WTC11 (cell line): ENCODE measurements at places on chromosomes 3 and 15. TPM values are rescaled to one million over a fixed set of nuclear protein-coding genes. Genes with fewer than 3 reads are reported as not detected.

GRCh38 chr15:88918738-88919137 is 5.6 kb upstream of the MFGE8 start:
- H3K27me3 ChIP-seq: no peaks in the 10 kb centered on the region
- no peak overlapping the region for H3K4me3 ChIP-seq
- H3K27ac ChIP-seq: no peak overlapping the region
- H3K4me1 ChIP-seq: peaks cover 14% of the 10 kb centered on the region

DNA sequence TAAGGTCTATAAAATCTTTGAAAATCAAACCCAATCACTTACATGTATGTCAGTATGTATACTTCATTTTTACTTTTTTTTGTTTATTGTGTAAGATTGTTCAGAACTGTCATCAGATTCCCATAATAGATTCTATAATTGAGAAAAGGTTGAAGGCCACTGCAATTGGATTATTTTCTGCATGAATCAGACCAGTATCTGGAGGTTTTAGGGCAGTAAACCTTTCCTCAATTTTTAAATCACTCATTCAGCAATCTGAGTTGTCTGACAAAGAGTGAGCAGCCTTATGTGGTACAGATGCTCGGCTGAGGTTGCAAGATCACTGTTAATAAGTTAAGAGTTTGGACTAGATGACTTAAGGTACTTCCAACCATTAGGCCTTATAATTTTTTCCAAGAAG is 96.0 kb downstream of the TP63 start:
- peaks cover 13% of the 10 kb centered on the region for H3K4me1 ChIP-seq
- no peak for DNase-seq
- no peaks in the 10 kb centered on the region for H3K36me3 ChIP-seq
- H3K27ac ChIP-seq: no peak overlapping the region
- no peaks in the 10 kb centered on the region for H3K27me3 ChIP-seq

- peaks cover 9% of the 10 kb centered on the region for H3K4me1 ChIP-seq
- H3K36me3 ChIP-seq: no peaks in the 10 kb centered on the region
- no peak overlapping the region for H3K4me3 ChIP-seq
These were observed 6.1 kb upstream of the RPP14 start for GRCh38 chr3:58299839-58300516.

GRCh38 chr3:186099178-186099577 is 9.7 kb downstream of the ETV5 start:
- peak overlapping the region; percentile 98; the same call in 1 of the 2 replicates for H3K27ac ChIP-seq
- peaks cover 82% of the 10 kb centered on the region for H3K4me1 ChIP-seq
- DNase-seq: no peak
- H3K4me3 ChIP-seq: peak overlapping the region; percentile 82
- H3K36me3 ChIP-seq: peaks cover 22% of the 10 kb centered on the region

- peaks cover 5% of the 10 kb centered on the region; the same call in 1 of the 2 replicates for H3K4me1 ChIP-seq
- H3K36me3 ChIP-seq: no peaks in the 10 kb centered on the region
- H3K4me3 ChIP-seq: no peak overlapping the region
- H3K27me3 ChIP-seq: no peaks in the 10 kb centered on the region
These were observed 464.3 kb upstream of the WNT5A start for GRCh38 chr3:55951388-55951787.

The CIDEC gene
- not detected in 3 replicates for total RNA-seq

The MME gene
- total RNA-seq: 23.7 to 24.4 TPM (median 23.9 TPM) in 3 replicates

The TRIM71 gene
- 237 to 274 TPM (median 238 TPM) in 3 replicates for total RNA-seq
